ENCODE measurements at places on chromosomes 7 and 10.

DNA sequence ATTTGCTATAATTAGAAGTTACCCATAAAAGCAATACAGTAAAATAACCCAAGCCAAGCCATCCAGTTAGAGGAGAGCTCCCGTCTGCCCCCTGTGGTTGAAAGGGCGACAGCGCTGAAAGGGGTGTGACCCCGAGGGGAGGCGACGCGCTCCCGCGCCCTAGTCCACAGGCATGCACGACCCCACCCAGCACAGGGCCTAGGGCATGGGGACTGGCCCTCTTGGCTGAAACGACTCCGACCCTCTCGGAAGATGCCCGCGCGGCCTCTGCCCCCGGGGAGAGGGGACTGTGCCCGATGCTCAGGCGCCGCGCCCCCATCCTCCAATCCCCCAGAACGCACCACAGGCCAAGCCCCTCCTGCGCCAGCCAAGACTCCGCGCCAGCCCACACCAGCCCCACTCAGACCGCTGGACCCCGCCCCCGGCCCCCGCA lies 64.0 kb downstream of the CSGALNACT2 start:
- peak; percentile 83 for DNase-seq

DNA sequence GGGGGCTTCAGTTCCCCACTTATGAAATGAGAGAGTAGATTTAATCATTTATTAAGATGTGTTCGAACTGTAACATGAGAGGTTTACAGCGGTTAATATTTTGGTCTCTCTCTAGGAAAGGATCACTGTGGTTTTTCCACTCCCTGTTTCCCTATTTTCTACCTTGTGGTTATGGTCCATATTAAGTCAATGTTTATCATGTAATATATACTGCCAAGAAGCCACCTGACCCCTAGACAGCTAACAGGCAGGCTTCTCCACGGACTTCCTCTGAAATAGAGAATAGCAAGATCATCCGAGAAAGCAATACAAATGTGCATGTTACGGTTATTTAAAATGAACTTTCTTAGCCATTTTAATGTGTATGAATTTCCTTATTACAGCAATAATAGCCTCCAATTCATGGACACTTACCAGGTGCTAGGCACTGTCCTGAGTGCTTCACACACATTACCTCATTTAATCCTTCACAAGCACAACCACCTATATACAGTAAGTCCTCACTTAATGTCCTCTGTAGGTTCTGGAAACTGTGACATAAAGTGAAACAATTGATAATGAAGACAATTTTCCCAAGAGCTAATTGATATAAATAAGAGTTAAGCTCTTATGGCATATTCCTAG lies 835 bp upstream of the COL28A1 start:
- no peak for DNase-seq

- DNase-seq: no peak
Measured at GRCh38 chr10:131703941-131704340, 196.9 kb upstream of the PPP2R2D start.

DNA sequence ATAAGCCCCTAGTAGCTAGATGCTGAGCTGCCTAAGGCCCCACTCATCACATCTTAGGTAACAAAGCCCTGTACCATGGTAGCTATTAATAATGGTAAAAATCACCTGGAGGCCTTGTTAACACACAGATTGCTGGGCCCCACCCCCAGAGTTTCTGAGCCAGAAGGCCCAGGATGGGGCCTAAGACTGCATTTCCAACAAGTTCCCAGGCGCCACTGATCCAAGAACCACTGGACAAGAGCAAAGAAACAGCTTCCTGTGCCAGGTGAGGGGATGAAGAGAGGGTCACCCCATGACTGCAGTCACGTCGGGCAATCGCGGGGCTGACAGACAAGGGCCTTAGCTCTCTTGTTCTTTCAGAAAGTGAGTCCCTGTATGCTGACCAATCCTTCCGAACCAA lies 46.8 kb downstream of the ACSM6 start:
- DNase-seq: no peak

DNA sequence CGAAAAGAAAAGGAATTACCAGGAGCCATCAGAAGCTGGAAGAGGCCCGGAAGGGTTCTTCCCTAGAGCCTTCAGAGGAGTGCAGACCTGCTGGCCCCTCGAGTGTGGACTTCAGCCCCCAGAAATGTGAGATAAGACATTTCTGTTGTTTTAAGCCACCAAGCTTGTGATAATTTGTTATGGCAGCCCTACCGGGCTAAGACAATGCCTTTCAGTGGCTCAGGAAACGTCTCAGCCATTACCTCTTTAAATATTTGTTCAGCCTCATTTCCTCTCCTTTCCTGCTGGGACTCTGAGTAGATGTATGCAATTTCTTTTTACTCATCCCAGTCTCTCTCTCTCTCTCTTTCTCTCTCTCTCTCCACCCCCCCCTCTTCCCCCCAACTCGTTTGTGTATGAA lies 174.7 kb upstream of the GRB10 start:
- no peak for DNase-seq

DNA sequence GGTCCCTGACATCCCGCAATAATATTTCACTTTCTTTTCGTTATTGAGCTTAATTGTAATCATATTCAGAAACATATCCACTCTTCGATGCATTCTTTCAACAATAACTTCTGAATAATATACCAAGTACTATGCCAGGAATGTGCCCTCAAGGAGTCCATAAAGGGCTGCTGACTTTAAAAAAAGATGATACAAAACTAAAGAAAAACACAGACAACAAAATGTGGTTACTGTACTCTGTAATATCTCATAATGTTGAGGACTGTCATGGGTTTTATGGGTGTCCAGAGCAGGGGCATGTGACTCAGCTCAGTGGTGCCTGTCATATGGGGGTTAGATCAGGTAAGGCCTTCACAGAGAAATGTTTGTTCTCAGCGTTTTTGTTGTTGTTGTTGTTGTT lies 73.7 kb downstream of the ARL4A start:
- no peak for DNase-seq

DNA sequence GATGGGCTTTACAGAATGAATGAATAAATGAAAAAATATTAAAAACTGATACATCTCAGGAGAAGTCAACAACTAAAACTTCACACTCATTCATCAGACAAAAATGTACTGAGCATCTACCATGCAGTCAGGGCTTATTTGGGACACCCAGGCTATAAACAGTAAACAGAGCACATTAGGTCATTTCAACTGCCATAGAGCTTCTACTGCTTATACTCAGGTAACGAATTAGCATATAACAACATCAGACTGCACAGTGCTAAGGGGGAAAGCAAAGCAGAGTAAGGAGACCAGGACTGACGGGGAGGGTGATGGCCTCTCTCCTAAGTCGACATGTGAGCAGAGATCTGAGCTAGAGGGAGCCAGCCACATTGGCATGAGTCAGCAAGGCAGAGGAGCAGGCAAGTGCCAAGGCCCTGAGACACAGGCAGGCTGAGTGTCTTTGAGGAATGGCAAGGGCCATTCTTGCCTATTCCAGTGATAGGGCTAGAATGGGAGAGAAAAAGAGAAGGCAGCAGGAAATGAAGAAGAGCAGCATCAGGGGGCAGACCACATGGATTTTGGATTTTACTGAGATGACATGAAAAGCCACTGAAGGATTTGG lies 528.9 kb downstream of the PARD3 start:
- DNase-seq: no peak

DNA sequence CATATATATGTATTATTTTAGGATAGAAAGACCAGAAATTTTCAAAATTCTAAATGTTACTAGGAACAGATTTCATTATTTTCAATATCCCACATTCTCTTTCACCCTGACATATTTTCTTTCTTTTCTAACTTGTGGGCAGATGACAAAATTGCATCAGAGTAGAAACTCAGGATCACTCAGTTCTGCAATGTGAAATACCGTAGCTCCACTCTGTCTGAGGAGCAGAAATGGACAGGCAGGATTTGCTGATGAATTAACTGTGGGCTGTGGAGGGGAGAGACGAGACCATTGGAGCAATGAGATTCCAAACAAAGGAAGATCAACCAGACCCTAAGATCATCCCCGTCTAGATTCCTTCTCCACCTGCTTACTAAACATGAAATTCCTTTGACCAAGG lies 37.0 kb upstream of the SVOPL start:
- no peak for DNase-seq

GRCh38 chr7:4345004-4345403 lies 337.1 kb upstream of the FOXK1 start:
- no peak for DNase-seq

DNA sequence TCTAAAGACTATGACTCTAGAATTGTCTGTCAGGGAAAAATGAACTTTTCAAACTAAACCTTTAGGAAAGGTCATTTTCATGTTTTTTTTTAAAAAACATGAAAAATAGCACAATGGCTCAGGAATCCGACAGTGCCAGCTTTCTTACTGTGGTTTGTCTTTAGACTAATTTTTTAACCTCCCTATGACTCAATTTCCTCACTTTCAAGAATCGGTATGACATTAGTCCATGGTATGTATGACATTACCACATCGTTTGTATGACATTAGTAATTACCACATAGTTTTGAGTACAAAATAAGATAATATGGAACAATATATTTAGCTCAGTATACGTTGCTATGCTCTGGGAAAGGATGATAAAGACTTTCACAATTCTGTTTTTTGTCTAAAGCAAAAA lies 383.2 kb downstream of the PTPRN2 start:
- no peak for DNase-seq

DNA sequence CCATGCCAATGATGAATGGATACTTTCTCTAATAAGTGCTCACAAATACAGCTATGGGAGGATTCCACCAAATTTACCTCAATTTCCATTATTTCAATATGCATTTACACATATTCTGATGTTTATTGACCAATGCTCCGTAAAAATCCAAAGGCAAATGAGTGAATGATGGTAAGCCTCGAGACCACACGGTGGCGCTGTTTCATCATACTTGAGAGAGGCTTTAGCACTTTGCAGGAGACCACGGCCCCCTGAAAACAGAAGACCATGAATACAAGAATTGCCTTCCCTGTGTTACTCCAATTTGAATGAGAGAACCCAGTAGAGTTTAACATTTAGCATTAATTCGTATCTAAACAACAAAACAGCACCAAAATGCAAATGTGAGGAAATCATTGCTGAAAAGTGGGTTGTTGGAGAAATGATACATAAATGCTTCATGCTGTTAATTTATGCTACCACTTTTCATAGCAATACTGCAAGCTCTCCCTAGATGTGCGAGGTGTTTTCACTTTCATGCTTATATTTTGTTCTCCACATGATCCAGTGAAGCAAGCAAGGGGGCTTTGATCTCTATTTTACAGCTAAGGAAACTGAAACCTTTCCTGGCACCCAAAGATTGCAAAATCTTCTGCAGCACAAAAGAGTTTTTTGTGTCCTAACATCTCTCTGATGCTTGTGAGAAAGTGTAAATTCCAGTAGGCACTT lies 35.4 kb downstream of the TRIL start:
- peak; percentile 87 for DNase-seq

- DNase-seq: no peak
Measured at GRCh38 chr7:2913760-2914387, 69.8 kb upstream of the GNA12 start.

DNA sequence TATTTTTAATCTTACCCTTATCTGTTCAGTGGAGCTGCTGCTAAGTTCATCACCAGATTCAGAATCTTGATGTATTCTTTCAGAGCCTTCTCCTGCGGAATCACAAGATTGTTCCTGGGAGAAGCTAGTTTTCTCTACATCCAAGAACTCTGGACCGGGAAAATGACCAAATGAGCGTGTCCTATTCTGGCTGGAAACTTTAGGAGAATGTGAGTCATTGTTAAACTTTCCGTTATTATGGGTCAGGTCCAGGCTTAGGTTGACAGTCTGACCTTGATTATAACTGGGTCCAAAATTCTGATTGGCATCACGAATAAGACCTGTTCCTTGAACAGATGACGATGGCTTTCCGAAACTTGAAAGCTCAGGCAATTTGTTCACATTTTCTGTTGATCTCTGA lies 20.5 kb downstream of the ARHGAP12 start:
- DNase-seq: no peak

DNA sequence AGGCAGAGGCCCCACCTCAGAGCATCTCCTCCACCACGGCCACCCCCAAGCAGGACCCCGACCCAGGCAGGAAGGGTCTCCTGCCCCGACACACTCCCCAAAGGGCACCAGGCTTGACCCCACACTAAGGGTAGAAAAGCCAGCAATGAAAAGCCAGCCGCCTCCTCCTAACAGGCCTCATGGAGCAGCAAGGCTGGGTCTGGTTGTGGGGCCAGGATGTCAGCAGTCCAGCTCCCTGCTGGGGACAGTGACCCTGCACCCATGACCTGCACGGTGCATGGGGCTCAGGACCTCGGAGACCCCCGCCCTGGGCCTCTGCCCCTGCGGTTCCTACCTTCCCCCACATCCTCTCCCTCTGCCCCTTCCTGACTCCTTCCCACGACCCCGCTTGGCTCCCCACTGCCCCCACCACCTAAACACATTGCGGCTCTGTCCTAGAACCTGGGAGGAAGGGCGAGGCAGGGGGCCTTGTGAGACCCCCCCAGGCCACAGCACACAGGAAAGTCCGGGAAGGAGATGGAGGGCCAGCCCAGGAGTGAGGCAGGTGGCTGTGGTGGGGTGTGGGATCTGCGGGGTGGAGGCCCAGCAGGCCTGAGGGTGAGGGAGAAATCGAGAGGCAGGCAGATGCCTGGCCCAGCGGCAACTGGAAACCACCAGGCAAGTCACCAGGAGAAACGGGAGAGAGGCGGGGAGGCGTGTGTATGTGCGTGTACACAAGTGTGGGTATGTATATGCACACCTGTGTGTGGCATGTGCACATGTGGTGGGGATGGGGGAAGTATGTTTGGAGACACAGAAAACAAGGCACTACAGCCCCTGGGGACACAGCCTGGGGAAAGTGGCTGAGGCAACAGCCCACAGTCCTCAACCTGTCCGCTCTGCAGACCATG lies 229.9 kb downstream of the MAD1L1 start:
- DNase-seq: no peak

DNA sequence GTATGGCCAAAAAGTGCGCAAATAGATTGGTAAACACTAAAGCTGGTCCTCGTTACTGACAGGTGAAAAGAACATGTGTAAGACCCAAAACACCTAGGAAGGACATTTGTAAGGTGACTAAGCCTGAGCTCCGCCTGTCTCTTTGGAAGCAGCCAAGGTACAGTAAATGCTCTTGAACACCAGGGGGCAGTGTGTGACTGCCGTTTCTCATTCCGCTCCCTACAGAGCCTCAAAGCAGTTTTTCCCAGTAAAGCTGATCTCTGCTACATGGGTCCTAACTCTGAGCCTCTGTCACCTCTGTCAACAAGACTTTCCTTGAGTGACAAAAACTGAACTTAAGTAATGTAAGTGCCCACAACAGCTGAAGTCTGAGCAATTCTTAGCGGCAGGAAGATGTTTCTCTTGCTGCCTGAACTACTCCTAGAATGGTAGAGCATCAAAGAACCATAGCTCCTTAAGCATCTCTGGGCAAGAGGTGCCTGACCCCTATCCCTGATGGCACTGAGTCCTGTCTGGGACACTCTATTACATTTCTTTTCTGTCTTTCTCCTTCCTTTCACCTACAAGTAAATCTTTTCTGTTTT lies 238.0 kb upstream of the INHBA start:
- peak; percentile 68 for DNase-seq
